ENCODE measurements at places on chromosomes 12 and 14.

- no peak for DNase-seq
Observed at GRCh38 chr12:75455839-75456238, 24.7 kb upstream of the GLIPR1 start.

- no peak for DNase-seq
Observed at GRCh38 chr12:5023842-5024241, 19.8 kb upstream of the KCNA5 start.

GRCh38 chr14:32230695-32231280 is 27.7 kb upstream of the RNU6-8 start:
- no peak for DNase-seq

- DNase-seq = no peak
Observed at GRCh38 chr12:120121766-120122293, 5.3 kb upstream of the RAB35 start.

DNA sequence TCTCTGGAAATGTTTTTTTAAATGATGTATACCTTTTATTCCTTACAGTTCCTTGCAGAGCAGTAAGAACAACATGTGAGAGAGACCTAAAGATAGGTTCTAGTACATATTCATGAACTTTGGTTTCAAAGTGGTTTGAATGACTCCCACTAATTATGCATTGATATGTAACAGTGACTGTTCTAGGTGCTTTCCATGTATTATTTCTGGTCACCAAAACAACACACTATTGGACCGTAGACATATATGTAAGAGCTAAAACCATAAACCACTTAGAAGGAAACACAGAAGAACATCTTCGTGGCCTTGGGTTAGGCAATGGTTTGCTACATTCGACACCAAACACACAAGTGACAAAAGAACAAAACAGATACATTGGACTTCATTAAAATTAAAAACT is 37.9 kb downstream of the SOX5 start:
- no peak for DNase-seq

DNA sequence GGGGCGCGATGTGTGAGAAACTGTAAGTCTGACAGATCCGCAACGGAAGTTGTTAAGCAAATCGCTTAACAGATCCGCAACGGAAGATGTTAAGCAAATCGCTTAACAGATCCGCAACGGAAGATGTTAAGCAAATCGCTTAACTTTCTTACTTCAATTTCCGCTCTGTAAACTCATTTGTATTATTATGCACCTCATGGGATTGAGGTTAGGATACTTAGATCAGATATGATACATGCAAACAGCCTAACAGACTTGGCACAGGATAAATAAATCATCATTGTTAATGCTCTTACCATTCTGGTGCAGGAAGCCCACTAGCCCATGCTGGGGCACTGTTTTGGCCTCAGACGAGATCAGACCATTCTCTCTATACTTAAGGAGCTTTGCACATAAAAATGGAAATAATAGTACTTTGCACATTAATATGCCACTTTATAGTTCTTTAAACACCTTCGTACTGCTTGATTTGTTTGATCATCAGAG is 399 bp downstream of the NCAPD2 start:
- peak; percentile 32 for DNase-seq

DNA sequence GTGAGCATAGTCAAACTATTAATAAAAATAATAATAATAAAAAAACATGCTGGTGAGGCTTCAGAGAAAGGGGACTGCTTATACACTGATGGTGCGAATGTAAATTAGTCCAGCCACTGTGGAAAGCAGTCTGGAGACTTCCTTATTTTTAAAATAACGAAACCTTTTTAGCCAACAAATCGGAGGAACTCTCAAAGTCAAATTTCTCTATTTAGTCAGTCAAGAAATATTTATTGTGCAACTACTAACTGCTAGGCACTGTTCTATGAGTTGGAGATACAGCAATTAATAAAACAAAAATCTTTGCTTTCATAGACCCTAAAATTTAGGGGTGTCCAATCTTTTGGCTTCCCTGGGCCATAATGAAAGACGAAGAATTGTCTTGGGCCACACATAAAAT is 10.8 kb downstream of the TAOK3 start:
- no peak for DNase-seq

DNA sequence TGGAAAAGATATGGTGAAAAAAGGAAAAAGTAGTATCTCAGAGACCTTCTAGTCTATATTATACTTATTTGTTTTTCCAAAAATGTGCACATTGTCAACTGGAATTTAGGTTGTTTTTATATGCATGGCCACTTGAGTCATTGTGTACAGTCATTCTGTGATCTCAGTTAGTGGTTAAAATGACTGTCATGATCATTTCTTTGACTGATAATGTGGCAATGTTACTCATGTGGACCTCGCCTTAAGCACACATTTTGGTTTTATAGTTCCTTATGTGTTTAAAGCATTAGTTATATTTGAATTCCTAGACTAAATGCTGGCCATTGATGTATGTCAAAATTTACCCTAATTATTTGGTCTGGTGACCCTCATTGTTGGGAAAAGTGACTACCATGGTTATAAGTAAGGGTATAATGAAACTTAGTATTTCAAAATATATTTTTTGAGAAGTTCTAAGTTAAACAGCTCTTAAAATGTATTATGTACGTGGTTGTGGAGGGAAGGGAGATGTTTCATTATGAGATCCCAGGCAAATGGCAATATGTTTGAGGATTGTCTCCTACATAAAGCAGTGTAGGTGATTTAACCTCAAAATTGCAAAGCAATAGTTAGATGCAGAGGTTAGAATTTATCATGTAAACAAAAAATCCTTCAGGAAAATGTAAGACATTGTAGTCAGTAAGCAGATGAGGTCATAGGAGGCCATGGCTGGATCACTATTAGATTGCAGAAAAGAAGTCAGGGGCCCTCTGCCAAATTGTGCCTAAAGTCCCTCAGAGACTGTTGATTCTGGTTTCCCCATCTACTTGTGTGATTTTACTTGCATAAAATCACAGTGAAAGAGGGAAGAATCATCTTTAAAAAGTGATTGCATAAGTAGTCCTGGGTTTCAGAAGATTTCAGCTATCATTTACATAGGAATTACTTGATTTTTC is 17.5 kb downstream of the PNMA1 start:
- no peak for DNase-seq

DNA sequence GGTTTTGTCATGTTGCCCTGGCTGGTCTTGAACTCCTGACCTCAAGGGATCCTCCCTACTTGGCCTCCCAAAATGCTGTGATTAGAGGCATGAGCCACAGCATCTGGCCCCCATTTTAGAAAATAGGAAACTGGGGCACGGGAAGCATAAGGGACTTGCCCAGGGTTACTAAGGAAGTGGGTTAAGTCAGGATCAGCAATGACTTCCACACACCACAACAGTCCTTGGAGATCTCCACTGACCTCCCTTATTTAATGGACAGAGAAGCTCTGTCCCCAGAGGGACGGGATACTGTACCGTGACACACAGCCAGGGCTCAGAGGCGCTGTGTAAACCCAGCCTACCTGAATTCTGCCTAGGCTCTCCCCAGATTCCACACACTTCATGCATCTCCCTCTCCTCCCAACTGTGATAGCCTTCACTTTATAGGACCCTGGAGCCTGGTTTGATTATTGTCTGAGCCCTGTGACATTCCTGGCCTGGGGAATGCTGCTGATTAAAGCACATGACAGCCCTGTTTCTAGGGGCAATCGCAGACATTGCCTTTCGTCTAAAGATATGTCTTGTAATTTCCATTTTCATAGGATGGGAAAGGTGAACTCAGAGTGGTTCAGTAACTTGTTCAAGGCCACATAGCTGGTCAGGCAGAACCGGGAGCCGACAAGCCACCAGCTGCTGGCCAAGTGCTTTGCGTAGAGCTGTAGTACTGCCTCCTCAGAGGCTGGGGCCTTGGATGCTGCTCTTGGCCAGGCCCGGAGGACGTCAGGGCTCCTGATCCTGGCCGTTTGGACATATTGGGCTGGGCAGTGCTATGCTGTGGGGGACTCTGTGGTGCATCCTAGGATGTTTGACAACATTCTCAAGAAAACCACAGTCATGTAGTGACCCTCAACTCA is 20.8 kb downstream of the SERPINA1 start:
- DNase-seq = no peak

DNA sequence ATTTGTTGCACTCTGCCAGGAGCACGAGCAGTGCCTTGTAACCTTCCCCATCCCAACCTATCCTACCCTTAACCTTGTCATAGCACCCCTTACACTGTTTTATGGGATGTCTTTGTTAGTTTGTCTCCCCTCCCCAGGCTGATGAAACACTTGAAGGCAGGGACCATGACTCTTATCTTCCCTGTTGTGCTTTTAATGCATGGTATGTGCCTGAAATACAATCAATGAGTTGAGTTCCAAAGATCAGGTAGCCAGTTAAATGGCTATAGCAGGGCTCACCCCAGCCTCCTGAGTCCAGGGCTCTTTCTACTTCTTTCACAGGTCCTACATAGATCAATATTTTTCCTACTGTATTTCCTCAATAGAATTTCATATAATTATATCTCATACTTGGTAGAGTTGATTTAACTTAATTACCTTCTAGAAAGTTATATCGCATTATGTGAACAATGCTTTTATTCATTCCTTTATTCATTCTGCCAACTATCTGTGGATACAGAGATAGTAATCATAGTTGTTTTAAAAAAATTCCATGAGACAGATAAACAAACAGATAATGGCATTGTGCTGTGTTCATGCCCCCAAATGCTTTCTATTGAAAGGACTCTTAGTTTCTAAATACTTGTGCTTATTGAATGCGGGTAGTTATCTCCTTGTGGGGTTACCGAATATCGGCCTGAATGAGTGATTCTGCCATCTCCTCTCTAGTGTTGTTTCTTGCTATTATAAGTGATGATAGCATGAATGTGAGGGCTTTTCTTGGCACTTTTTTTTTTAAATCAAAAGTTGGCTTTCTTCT is 347.4 kb downstream of the NPAS3 start:
- DNase-seq = no peak

DNA sequence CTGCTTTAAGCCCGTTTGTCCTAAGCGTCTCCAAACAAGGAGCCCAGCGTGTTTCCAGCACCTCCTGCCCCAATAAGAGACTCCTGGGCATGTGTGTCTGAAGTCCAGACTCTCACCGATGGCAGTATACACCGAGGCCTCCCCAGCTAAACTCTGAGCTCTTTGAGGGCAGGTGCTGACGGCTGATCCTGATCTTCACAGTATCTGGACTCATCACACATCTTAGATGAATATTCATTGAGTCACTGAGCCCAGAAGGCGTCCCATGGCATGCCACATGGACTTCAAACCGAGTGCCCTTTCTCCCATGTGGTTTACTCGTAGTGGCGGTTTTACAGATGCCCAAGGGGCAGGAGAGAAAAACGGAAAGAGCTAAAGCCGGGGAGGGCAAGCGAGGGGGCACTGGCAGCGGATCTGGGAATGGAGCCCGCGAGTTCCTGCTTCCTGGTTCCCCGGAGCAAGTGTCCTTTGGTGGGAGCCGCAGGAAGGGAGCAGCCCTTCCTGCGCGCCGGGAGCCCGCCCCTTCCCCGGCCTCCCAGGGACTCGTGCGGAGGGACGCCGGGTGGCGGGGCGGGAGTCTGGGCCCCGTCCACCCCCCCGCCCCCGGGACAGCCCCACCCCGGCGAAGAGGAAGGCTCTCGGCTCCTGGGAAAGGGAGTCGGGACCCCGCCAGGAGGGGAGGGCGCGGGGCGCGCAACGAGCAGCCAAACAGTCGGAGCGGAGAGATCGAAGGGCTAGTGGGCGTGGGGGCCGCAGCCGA is 585 bp upstream of the TEAD4 start:
- peak; percentile 92 for DNase-seq

DNA sequence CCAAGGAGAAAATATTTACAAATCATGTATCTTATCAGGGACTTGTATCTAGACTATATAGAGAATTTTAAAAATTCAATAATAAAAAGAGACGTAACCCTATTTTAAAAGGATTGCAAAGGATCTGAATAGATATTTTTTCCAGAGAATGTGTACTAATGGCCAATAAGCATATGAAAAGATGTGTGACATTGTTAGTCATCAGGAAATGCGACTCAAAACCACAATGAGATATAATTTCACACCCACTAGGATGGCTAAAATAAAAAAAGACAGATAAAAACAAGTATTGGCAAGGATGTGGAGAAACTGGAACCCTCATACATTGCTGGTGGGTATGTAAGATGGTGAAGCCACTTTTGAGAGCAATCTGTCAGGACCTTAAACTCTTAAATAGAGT is 141.9 kb upstream of the BMP4 start:
- no peak for DNase-seq

DNA sequence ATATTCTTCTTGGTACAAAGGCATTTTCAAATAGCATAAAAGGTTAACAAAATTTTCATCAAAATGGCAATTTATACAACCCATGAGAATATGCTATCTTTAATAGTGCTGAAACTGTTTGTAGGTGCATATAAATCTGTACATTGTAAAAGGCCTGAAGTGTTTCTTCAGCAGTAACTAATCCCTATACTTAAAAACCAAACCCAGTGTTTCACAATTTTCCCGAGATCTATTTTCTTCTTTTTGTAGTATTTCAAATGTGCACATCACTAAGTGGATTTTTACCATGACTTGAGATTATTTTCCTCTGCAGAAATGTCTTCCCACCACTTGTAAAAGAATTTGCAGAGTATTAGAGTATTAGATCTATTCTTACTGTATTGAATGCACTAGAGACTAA is 76.5 kb downstream of the FERMT2 start:
- no peak for DNase-seq

DNA sequence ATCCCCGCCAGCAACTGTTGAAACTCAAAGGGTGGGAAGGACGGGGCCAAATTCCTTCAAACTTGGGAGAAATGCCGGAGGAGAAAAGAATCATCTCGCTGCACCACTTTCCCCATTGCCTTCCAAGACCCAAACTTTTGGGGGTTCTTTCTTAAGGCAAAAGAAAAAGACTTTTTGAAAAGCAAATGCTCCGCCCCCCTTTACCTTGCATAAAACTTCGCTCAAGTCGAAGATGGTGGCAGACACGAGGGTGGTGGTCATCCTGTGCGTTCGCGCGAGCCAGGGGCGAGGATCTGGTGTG is 239 bp downstream of the ZFP36L1 start:
- no peak for DNase-seq

GRCh38 chr14:35163384-35163783 is 41.0 kb downstream of the PRORP start:
- no peak for DNase-seq

- DNase-seq = peak; percentile 88
Observed at GRCh38 chr12:21773263-21773741, 1.2 kb downstream of the KCNJ8 start.

DNA sequence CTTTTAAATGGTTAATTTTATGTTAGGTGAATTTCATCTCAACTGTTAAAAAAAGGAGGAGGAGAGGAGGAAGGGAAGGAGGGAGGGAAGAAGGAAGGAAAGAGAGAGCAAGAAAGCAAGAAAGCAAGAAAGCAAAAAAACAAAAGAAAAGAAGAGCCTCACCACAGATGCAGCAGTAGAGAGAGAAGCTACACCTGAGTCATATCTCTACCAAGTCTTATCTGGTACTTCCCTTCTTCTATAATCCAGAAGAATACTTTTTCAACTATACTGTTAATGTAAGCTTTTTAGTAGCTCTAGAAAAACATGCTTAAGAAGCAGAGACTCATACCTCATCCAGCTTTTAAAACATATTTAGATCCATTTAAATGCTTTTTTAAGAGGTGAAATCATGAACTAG is 5.6 kb upstream of the IL26 start:
- DNase-seq = no peak

- DNase-seq = no peak
Observed at GRCh38 chr14:68391311-68392014, 401.4 kb downstream of the ZFP36L1 start.

All from Caco-2 (cell line).